Activated CD8-positive, alpha-beta memory T cell treated with anti-CD3 and anti-CD28 coated beads, Interleukin-2, amount 50 U/mL, for 4 hours (primary cell): ENCODE measurements at places on chromosomes 4 and X.

GRCh38 chr4:13907255-13907751 lies 279.8 kb upstream of the BOD1L1 start:
- DNase-seq = no peak

DNA sequence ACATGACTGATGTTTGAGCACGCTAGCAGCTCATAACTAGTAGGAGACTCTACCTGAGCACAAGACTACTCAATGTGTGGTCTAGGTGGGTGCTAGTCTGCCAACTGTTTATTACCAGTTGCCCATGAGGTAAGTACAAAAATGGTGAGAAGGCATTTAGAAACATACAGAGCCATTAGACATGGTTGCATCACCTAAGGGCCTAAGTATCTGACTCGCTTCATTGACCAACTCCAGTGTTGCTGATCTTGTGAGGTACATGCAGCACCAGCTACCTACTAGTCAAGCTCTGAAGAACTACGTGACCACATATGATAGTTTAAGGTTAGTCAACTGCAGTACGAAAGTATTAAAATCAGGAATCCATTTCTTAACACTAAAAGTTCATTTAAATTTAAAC lies 39.9 kb downstream of the APBB2 start:
- DNase-seq = no peak

- DNase-seq = no peak
These were observed 66.9 kb upstream of the WDR17 start for GRCh38 chr4:175998782-175999181.

GRCh38 chr4:158826882-158827281 lies 58.1 kb downstream of the FNIP2 start:
- DNase-seq = no peak

DNA sequence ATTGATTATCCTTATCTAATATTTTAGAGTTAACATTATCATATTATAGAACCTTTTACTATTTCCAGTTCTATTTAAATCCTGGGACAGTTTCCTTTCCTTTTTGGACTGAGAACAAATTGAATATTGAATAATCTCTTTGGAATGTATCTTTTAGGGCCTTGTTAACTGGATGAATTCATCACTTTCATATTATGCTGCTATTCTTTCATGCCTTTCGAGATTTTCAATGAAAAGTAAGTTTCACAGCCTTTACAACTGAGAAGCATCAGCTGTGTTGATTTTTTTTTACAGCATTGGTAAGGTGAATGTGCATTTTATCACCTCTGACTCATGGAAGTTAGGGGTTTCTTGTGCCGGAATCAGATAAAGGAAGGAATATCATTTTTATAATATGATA lies 39.6 kb downstream of the PDLIM5 start:
- DNase-seq = no peak

- no peak for DNase-seq
These were observed 1049.1 kb upstream of the TENM3 start for GRCh38 chr4:181194096-181194495.

- DNase-seq = no peak
These were observed 258.7 kb upstream of the CPEB2 start for GRCh38 chr4:14743601-14744000.

- no peak for DNase-seq
These were observed 27.5 kb upstream of the ESX1 start for GRCh38 chrX:104282166-104282725.

- no peak for DNase-seq
These were observed 788 bp downstream of the SHROOM2 start for GRCh38 chrX:9786798-9787635.

DNA sequence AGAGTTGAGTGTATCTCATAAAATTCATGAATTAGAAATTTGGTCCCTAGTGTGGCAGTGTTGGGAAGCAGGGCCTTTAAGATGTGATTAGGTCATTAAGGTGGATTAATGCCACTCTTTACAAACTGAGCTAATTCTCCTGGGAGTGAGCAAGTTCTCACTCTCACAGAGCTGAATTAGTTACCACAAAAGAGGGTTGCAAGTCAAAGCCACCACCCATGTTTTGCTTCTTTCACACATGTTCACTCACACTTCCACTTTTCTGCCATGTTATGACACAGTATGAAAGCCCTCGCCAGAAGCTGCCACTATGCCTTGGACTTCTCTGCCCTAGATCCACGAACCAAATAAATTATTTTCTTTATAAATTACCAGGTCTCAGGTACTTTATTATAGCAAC lies 332.1 kb downstream of the ARAP2 start:
- DNase-seq = no peak

DNA sequence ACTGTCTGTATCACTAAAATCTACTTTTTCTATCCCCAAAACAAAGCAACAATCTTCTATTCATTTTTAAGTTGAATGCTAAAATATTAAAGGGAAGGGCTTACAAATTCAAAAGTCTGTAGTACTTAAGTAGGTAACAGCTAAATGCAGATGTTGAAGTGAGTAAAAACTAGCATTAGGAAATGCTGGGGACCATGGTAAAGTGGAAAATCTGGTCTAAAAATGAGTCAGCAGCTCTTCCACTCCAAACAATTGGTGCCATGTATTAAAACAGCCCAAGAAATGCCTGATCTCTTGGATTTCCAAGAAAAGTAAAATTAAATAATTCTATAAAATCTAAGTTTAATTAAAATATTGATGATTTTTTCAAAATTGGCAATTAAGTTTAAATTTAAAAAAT lies 73.3 kb upstream of the PPP3CA start:
- no peak for DNase-seq

DNA sequence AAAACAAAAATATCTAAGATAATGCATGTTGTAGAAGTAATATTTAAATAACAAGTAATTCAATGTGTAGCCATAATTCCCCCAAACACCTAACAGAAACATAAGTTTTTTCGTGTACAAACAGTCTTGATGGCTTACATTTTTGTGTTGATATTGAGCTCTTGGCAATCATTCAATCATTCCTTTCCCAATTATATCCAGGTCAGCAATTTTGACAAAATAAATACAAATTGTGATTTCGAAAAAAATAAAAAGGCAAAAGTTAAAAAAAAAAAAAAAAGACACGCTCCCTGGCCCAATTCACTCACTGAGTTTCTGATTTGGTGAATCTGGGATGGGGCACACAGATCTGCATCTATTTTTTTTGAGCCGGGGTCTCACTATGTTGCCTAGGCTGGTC lies 187.6 kb upstream of the GPC4 start:
- no peak for DNase-seq

GRCh38 chr4:52651996-52652672 lies 7.0 kb downstream of the USP46 start:
- DNase-seq = no peak

DNA sequence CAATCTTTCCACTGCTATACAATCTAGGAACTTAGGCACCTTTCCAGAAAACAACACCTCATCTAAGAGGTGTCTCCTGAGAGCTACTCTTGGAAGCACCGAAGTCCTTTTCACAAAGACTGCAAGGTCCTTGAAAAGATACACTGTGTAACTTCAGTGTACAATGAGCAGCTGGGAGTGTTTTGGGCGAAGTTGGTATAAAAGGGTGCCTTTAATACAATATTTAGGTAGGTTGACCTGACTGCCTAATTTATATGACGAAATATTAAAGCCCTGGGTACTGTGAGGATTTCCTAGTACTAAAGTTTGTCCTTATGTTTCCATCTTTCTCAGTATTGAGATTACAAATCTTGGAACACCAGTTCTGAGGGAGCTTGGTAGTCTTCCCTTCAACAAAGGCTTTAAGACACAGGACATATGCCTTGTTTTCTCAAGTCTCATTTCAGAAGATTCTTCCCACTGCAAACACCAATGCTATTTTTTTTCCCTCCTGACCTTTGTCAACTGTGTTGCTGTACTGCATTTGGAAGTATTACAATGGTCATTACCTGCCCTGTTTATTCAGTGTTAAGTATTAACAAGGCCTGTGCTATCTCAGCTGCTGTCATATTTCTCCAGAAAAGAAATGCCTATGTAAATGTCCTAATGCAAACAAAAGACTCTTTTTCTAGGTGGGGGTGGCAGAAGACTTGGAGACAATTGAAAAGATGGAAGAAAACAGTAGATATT lies 134.2 kb downstream of the MAML3 start:
- DNase-seq = no peak

- no peak for DNase-seq
These were observed 30.4 kb upstream of the ABCG2 start for GRCh38 chr4:88188738-88189417.

- no peak for DNase-seq
These were observed 313.4 kb upstream of the MAGEB2 start for GRCh38 chrX:29902004-29902403.
